ENCODE measurements at places on chromosomes 3 and 15. TPM values are rescaled to one million over a fixed set of nuclear protein-coding genes. Genes with fewer than 3 reads are reported as not detected.

SH2D7 gene
- total RNA-seq, result not detected

ULK3 gene
- 330 TPM for total RNA-seq

DNA sequence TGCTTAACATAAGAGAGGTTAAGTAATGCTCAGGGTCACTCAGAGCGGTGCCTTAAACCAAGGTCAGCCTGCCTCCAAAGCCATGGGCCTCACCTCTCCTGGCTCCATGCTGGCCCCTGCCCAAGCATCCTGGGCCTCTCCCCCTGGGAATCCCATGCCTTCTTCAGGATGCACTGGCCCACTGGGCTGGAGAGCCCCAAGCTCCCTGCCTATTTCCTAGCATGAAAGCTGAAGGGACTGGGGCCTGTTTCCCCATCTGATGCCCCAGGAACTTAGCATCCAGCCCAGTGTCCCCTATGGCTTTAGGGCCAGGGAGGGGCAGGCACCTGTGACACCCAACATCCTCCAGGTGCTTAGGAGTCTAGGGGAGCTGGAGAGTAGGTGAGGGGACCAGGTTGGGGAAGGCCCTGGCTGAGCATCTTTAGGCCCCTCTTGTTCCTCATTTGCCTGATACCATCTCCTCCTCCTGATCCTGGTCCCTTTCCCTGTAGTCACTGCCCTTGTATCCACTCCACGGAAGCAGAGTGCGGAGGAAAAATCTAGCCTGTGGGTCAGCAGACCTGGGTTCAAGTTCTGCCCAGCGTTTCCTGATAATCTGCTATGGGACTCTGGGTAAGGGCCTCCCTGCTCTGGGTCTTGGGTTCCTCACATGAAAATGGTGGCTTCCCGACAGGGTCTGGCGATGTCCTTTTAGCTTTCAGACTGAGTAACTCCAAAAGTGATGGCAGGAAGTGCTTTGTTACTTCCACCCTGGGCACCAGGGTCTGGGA is 28.6 kb downstream of the EHD4 start:
- H3K27me3 ChIP-seq, result no peaks in the 10 kb centered on the region
- H3K27ac ChIP-seq, result peak overlapping the region; percentile 59
- H3K4me1 ChIP-seq, result peaks cover 39% of the 10 kb centered on the region
- DNase-seq, result peak; percentile 43
- no peak overlapping the region for H3K4me3 ChIP-seq

DNA sequence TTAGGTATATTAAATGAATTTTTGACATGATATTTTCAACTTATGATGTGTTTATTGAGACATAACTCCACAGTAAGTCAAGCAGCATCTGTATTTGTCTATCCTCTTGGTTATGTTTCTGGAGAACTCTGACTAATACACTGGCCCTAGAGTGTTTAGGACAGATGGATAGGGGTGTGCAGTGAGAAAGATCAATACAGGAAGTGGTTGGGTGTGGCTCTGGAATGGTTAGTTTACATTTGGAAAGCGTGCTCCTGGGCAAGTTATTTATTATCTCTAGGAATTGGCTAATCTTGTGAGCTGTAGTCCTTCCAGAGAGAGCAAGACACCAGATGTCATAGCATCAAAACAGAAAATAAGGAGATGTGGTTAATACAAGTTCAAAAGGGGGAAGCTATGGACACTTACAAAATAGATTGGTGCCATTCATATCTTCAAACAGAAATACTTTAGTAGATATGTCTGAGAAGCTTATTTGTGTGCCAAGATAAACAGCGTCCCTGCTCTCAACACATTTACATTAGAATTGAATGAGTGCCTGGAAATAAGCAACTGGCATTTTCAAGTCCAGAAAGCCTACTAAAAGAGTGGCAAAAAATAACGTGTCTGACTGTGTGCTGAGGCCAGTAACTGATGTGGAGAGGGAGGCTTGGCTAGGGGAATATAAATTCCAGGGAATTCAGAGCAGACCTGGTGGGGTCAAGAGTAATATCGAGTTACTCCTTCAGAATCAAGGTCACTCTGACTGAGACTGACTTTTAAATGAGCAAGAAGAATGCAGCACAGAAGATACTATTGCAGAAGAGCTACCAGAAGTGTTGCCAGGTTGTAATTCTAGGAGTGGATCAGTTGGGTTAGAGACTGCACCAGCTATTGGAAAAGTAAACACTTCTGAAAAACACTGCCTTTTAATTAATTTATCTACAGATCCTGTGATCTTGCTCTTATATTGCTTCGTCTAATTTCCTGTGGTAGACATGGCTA is 33.4 kb upstream of the PLAAT1 start:
- no peaks in the 10 kb centered on the region for H3K36me3 ChIP-seq
- H3K27me3 ChIP-seq, result no peaks in the 10 kb centered on the region

All from suprapubic skin (tissue), 4 donors.